ENCODE measurements at places on chromosomes 7 and 10.
A peak's percentile ranks its signal among the peaks of the same experiment; 100 is the strongest.

GRCh38 chr10:99777918-99778714 lies 4.3 kb upstream of the ABCC2 start:
- no peak for DNase-seq

GRCh38 chr10:103554488-103555324 lies 61.2 kb downstream of the NEURL1 start:
- DNase-seq: no peak

DNA sequence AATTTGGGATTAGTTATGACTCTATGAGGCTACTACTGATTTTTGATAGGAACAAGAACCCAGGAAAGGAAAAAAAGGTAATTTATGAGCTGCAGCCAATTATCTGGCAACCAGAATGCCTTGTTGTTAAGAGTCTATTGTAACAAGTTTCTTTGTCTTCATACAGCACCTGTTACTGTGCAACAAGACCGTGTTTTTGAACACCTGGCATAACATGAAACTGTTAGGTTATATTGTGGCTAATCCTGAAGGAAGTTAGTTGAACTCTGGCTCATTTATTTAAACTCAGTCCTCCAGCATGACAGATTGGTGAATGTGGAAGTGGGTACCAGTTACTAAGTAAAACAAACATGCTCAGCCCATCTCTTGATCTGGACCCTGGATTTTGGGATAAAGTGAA lies 33.0 kb downstream of the RALA start:
- no peak for DNase-seq

- peak; percentile 59 for DNase-seq
Measured at GRCh38 chr10:128210215-128211063, 84.2 kb upstream of the MKI67 start.

DNA sequence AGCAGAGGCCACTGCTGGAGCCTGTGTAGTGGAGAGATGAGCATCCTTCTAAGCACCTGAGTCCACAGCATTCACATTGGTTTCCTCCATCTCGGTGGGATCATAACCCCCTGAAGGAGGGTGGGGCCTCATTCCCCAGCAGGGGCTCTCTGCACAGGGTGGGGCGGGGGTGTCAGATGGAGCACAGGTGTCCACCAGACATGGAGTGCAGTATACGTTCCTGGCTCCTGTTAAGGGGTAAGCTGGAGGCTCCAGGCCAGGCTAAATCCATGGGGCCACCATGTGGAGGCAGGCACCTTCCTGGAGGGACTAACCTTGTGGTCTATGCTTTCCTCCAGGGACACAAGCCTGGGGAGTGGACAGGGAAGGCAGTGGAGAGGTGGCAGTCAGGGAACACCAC lies 252.6 kb downstream of the GRID1 start:
- no peak for DNase-seq

- DNase-seq: no peak
Measured at GRCh38 chr10:104336821-104337467, 1.3 kb downstream of the ITPRIP start.

DNA sequence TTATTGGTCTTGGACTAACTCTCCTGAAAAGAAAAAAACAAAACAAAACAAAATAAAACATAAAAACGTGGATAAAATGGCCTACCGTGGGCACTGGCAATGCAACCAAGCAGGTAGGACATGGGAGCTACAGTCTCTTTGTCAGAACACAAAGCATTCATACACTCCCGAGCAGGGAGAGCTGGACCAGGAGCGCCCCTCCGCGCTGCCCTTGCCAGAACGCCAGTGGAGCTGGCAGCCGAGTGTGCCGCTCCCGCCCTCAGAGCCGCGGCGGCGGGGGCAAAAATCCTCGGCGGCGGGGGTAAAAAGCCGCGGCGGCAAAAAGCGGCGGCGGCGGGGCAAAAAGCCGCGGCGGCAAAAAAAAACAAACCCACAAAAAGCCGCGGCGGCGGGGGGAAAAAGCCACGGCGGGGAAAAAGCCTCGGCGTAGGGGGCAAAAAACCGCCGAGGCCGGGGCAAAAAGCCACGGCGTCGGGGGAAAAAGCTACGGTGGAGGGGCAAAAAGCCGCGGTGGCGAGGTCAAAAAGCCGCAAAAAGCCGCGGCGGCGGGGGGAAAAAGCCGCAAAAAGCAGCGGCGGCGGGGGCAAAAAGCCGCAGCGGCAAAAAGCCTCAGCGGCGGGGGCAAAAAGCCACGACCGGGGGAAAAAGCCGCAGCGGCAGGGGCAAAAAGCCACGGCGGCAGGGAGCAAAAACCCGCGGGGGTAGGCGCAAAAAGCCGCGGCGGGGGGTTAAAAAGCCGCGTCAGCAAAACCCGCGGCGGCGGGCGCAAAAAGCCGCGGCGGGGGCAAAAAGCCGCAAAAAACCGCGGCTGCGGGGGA lies 418.1 kb downstream of the ZNF716 start:
- no peak for DNase-seq

GRCh38 chr10:103855424-103855823 lies at the start of gene SH3PXD2A:
TSS of gene SH3PXD2A (minus strand) at chr10:103855576. CDS start at chr10:103855266, 310 bp downstream.
- DNase-seq: no peak

- DNase-seq: no peak
Measured at GRCh38 chr10:69703766-69704630, 74.0 kb downstream of the FAM241B start.

DNA sequence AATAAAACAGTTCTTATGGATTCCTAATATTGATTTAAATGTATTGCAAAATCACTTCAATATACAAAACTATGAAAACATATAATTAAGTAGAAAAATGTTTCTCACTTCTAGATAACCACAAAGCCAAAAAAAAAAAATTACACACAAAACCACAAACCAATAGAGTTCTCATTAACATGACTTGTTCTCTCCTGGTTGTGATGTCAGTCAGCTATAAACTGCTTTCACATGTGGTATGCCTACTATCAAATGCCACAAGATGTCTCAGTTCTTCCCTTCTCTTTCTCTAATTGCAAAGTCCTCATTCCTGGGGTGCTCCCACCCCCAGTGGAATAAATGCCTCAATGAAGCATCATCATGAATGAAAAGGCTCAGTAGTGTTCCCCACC lies 16.6 kb downstream of the GNAI1 start:
- no peak for DNase-seq

DNA sequence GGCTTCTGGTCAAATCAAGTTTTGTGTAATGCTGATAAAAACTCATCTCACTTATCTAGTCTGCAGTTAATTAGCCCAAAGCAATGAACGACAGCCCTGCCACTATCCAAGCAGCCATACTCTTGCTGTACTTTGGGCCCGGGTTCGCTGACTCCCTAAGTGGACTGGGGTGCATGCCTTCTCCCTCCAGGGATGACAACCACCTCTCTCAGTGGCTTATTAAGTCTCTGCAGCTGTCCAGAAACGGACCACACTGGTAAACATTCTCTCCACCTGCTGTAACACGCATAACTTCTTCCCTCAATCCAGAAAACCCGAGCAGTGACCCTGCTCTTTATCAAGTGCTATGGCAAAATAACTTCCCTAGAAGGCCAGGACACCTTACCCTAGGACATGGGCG lies 3.9 kb downstream of the FBXW4 start:
- no peak for DNase-seq

GRCh38 chr10:44911081-44911540 lies at the start of gene TMEM72:
TSS of gene TMEM72 (plus strand) at chr10:44911337. CDS start at chr10:44911513, 176 bp downstream.
- DNase-seq: no peak

- no peak for DNase-seq
Measured at GRCh38 chr7:131544449-131545301, 11.8 kb downstream of the PODXL start.

DNA sequence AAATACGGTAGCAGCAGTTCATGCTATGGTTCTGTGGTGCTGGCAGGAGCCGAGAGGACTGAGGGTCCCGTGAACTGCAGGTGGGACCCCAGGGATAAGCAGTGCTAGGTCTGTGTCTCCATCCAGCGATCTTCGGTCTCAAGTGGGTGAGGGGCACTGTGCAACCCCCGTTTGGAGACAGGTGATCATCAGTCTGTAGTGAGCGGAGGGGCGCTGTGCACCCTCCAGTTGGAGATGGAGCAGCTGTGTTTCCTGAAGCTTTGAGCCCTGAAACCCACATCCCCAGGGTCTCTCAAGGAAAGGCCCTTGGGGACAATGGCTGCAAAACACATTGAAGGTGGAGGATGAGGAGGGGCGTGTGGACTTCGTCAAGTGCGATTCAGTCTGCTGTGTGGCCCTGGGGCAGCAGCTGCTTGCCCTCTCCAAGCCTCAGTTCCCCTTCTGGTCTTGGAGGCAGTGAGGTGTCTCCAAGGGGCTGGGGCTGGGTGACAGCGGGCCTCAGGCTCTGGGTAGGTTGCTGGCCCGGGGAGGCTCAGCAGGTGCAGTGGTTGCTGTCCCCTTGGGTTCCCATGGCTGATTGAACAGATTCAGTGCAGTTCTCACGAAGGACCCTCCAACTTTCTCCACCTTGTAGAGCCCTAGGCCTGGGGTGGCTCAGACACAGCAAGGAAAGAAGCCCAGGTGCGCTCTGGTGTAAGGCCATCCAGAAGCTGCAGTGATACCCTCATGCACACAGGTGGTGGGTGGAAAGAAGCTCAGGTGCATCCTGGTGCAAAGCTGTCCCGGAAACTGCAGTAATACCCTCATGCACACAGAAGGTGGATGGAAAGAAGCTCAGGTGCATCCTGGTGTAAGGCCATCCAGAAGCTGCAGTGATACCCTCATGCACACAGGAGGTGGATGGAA lies 160.6 kb downstream of the ADARB2 start:
- no peak for DNase-seq

- DNase-seq: no peak
Measured at GRCh38 chr10:75956624-75957023, 525.2 kb downstream of the LRMDA start.

DNA sequence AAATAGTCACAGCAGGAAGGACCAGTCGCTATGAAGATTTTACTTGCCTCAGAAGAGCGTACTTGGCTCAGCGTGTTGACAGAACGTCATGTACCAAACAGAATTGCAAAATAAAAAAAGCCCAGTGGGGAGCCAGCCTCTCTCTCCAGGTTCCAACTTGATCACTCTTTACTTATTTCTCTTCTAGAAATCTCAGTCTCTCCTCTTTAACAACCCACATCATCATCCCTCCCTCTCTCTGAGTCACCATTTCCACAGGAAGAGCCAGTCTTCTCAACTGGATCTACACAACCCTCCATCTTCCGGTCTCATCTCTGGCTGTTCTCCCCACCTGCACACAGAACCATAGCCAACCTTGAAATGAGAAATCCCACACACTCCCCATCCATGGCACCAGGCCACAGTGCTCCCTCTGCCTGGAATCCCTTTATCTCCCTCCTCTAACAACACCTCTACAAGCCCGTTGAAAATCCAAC lies 718.3 kb downstream of the GRID1 start:
- DNase-seq: no peak

- DNase-seq: no peak
Measured at GRCh38 chr7:71553306-71553705, 421.4 kb downstream of the GALNT17 start.

DNA sequence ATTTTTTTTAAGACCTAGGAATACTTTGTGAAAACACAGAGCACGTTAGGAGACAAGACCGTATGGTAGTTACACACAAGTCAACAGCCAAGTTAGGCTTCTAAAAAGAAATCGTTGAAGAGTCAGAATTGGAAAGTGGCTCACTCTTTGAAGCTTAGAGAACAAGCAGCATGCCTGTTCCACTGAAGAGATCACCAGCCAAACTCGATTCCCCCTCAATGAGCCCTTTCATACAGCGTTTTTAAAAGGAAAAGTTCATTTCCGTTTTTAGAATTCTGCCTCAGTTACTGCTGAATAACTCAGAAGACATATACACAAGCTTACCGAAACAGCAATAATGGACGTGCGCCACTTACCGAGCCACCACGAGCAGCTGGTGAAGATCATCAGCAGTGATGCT lies 41.0 kb downstream of the MCMBP start:
- DNase-seq: no peak

GRCh38 chr10:25978771-25979170 lies 44.7 kb downstream of the MYO3A start:
- DNase-seq: no peak

GRCh38 chr7:34015651-34016050 lies 110.3 kb downstream of the BMPER start:
- no peak for DNase-seq

DNA sequence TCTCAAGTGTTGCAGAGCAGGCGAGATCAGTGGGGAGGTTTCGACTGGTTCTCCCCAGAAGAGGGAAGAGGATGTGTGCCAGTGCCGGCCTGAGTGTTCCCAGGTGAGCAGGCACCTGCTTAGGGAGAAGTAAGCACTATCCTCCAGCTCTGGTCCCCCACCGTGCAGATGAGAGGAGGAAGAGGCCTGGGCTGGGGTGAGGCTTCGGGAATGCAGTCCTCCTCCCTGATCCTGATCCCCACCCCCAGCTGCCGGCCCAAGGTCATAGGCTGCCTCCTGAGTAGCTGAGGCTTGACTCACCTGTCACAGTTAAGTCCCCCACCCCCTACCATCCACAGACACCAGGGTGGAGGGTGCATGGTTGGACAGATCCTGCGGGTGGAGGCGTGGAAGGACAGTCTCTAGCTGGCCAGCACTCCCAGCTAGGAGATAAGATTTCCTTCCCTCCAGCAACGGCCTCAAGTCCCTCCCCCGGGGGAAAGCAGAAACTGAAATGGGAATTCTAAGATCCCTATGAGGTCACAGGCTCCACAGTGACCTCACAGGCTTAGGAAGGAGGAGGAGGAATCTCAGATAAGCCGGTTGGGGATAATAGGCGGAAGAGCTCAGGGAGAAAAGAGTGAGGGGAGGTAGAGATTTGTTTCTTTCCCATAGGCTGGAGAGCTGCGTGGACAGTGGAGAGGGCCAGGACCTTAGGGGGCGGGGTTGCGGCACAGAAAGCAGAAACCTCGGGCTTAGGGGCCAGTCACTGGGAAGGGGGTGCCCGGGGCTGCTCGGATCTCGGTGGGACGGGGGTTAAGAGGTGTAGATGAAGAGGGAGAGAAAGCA lies 1.0 kb downstream of the LRCH4 start:
- DNase-seq: no peak

DNA sequence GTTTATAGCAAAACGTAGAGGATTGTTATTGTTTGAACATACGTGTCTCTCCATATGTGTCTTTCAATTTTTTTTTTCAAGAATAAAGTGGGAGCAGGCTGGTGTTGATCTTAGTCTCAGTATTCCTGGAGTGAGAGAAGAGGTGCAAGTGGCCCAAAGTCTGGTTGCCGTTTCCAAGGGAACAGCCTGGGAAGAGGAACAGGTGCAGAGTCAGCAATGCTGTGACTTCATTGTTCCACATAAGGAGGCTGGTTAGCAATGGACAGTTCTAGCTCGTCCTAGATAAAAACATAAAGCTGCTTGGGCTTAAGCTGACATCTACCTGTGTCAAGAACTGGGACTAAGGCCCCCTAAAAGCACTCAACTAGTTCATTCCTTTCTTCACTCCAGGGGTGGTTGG lies 626.6 kb upstream of the TPK1 start:
- no peak for DNase-seq

- DNase-seq: no peak
Measured at GRCh38 chr7:105673367-105674084, 92.2 kb upstream of the EFCAB10 start.

DNA sequence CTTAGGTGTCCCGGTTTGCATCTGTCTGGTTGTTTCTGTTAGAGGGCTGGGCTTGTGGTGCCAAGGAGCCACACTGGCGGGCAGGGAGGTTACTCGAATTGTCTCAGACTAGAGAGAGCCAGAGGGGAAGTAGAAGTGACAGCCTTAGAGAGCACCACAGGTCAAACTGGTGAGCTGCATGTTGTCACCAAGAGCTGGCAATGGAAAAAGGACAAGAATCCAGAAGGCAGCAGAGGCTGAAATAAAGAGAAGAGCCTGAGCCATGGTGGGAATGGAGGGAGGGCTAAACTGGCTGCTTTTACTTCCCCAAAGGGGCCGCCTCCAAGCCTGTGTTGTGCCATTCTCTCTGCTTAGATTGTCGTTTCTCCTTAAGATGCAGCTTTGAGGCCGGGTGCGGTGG lies 31.1 kb upstream of the RHBDD2 start:
- no peak for DNase-seq
